HS-27A (cell line): ENCODE measurements at places on chromosomes 1 and 21.

DNA sequence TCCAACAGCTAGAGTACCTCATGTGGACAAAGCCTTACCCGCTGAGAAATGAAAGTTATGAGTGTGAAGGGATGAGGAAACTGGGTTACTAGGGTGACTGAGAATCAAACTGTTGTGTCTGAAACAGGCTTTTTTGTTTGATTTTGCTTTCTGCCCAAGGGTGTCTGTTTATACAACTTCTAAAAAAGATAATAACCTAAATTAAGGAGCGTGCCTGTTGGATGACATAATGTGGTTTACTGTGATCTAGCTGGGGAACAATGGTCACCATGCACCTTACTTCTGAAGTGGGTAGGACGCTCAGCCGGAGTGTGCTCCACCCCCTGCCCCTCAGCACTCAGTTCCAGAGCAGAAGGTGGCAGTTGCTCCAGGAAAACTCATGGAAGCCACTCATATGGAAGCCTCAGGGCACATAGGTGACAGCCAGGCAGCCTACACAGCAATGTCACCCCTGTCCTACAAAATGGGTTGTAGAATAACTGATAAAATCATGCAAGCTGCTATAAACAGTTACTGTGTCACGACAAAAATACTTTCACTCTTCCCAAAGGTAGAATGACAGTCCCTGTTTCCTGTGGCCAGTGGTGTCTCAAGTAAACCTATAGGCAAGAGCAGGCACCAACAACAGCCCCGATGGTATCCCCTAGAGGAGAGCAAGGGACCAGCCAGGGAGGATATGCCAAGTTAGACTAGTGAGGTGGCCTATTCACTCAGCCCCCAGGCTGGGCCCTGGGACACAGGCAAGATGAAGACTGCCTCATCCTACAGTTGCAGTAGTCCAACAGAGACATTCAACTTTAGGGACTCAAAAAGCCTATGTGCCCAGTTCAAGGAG, 29.3 kb downstream of the SIPA1L2 start:
- DNase-seq = no peak

- DNase-seq = no peak
Observed at GRCh38 chr1:207935166-207935583, 24.2 kb upstream of the CD34 start.

- DNase-seq = no peak
Observed at GRCh38 chr1:40886318-40887011, 24.3 kb upstream of the CITED4 start.

GRCh38 chr1:198480876-198481275, 59.6 kb downstream of the ATP6V1G3 start:
- DNase-seq = no peak

DNA sequence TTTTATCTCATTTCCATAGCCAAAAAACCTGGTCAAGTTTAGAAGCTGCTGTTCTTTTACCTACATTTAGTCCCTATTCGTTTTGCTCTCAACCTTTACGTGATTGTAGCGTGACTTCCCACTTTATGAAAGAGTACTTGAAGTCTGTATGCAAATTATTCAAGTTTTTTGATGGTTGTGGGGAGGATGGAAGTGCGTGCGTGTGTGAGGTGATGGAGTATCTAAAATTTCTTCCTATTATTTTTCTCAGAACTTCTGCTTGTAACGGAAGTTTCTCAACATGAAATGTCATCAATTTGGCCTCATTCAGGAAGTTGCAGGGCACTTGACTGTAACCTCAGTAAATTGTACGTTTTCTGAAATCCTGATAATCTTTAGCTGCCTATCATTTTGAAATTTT, 64.0 kb downstream of the SAMSN1 start:
- DNase-seq = no peak

DNA sequence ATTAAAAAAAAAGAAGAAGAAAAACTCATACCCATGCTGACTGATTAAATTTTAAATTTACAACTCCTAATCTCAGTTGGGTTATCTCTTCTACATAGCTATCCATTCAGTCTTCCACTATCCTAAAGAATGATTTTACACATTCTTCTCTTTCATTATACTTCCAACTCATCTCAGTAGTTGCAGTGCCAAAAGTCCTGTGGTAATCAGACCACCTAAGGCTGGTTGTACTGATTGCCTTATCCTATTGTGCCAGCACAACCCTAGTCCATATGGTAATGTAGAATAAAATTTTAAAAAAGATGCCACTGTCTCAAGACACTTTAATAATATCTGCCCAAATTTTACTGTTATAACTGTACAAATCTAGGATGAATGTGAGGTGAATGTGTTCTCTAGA, 448.0 kb downstream of the LRRIQ3 start:
- no peak for DNase-seq

- DNase-seq = no peak
Observed at GRCh38 chr1:167593860-167594259, 36.2 kb upstream of the RCSD1 start.

GRCh38 chr1:200029822-200030152, 2.3 kb downstream of the NR5A2 start:
- DNase-seq = no peak

- no peak for DNase-seq
Observed at GRCh38 chr1:108051631-108052377, 86.8 kb upstream of the VAV3 start.

GRCh38 chr1:210252621-210253051, 20.0 kb downstream of the SERTAD4 start:
- no peak for DNase-seq

DNA sequence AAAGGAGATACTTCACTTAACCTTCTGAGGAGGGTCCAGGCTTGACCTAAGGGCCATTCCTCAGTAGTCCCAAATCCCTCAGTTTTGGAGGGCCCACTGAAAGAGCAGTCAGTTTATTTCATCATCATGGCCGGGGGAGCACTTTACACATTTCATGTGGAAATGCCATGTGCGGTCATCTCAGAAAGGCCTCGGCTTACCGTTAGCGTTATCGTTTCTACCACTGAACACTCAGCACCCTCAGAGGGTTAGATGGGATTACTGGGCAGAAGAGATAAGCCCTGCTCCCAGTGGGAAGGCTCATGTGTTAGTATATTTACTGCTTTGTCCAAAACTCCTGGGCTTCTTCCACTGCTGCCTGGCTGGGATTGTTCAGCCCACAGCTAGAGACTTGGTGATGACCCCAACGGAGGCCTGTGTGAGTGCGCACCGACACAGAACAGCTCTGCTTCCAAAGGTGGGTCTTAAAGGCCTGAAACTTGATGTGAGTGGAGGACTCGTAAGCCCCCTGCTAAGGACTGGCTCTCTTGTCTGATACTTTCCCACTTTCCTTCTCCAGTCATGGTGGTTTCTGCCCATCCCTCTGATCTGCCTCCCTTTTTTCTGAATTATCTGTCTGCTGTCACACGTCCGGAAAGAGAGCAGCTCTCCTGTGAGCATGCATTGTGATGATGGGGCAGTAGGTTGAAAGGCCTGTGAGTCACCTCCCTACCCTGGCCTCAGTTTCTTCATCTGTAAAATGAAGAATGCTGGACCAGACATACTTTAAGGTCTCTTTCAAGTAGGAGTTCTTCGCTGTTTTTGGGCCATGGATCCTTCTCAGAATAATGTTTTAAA, 284.5 kb downstream of the ASTN1 start:
- DNase-seq = no peak

DNA sequence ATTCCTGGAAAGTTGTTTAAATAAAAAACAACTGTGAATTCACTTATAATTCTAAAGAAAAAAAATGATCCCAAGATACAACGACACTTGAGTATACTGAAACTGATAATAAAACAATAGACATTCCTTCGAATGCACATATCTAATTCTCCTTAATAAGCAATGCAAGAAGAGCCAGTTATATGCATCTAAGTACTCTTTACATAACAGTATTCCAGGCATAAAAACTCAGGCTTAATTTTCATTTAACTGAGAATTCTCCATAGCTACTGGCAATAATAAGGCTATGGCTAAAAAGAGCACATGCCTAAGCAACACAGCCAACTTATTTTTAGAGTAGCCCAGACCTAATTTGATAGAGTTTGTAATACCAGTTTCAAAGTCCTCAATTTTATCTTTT, 31.2 kb downstream of the SASS6 start:
- DNase-seq = no peak

GRCh38 chr21:38027901-38028498, 111.7 kb upstream of the KCNJ6 start:
- DNase-seq = no peak

GRCh38 chr1:209534496-209535250, 48.8 kb upstream of the CAMK1G start:
- no peak for DNase-seq

DNA sequence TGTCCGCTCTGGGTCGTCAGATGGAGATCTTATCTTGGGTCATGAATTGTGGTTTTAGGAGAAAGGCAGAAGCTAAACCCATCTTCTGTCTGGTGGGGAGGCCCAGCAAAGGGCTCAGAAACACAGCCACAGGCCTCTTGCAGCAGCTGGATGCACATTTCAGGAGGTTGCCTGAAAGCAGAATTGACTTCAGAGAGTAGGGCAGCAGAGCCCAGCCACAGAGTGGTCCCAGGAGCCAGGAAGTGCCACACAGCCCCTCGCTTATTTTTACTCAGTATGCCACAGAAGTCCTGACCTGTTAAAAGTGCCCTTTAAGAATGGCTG, 8.3 kb upstream of the RIPK4 start:
- DNase-seq = no peak

DNA sequence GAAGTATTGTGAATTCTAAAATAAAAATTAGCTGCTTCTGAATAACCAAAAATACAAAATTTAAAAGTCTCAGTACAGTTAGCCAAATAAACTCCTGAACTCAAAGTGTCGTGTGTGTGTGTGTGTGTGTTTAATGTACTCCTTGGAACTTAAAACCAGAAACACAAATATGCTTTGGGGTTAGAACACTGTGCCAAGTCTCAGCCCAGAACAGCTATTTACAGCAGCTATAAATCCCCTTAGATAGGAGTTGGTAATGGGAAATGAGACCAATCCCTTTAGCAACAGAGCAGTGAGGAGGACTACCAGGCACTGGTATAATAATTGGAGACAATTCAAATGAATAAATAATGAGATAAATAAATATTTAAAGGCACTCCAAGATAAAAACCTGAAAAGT, 83.1 kb downstream of the PATJ start:
- DNase-seq = no peak

DNA sequence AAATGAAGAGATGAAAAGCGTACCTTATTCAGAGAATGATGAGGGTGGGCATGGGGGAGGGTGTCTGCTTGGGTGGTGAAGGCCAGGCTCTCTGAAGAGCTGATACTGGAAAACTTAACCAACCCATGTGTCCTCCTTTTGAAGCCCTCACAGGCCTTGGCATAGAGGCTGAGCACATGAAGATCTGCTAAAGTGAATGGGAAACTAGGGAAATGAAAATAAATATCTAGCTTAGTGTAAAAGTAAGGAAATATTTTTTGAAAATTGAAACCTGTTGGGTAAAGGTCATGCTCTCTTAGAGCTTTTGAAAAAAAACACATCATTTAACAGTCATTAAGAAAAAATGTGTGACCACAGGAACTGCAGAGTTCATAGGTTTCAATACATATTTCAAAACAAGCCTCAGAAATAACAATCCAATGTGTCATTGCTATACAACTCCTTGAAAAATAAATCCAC, 40.5 kb upstream of the RALGPS2 start:
- DNase-seq = peak; percentile 82

DNA sequence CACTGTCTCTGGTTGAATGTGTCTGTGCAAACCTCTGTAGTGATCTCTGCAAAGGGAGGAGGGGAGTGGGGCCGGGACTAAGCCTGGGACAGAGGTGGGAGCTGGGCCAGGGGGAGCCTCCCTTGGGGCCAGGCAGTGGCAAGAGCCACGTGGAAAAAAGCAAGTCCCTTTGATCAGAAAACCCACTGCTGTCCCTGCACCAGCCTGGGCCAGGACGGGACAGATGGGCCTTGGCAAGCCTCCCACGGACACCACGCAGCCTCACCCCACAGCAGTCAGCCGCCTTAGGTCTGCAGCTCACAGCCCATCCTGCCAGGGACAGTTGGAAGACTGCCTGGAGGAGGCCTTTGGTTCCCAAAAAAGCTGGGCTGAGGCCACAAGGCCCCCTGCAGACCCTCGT, 11.7 kb upstream of the TRAPPC10 start:
- DNase-seq = no peak

DNA sequence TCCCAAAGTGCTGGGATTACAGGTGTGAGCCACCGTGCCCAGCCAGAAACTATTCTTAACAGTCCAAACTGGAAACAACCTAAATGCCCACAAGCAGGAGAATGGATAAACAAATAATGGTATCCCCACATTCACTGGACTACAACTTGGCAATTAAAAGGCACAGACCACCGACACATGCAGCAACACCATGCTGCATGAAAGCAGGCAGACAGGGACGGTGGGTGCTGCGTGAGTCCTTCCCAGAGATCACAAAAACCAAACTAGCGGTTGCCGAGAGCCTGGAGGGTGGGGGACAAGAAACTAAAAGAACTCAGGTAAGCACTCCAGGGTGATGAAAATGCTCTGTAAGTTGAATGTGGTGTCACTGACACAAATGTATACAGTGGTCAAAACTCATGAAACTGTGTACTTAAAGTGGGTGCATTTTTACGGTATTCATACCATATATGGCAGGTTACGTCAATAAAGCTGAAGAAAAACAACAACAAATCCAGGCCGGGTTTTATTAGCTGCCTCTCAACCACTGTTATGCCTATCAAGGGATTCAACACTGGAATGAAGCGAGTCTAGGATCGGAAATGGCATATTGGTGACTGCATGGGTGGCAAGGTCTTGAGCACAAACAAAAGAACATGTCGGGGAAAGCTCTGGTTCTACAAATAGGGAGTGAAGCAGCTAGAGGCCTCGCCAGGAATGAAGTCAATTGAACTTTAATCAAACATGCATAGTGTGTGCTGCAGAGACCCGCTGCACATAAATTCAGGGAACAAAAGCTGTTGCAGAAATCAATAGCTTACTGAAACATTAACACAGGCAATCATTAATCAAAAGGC, 52.4 kb downstream of the SLC45A1 start:
- DNase-seq = no peak

DNA sequence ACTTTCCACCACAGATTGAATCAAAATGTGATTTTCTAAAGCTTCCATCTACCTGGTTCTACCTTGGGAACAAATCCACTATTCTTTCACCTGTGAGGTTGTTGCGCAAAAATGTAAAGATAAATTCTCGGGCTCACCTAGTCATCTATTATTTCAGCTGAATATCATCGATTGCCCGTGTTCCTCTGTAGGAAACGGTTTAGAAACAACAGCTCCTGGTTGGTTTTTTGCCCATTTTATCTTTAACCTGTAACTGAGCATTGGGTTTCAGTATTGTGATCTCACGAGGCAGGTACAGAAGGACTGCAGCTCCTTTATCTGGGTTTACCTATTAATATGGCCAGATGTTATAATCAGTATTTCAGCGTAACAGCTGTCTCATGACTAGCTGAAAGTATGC, 52.9 kb upstream of the LRRC8C start:
- DNase-seq = no peak
